ENCODE measurements at places on chromosomes 11 and 22.

DNA sequence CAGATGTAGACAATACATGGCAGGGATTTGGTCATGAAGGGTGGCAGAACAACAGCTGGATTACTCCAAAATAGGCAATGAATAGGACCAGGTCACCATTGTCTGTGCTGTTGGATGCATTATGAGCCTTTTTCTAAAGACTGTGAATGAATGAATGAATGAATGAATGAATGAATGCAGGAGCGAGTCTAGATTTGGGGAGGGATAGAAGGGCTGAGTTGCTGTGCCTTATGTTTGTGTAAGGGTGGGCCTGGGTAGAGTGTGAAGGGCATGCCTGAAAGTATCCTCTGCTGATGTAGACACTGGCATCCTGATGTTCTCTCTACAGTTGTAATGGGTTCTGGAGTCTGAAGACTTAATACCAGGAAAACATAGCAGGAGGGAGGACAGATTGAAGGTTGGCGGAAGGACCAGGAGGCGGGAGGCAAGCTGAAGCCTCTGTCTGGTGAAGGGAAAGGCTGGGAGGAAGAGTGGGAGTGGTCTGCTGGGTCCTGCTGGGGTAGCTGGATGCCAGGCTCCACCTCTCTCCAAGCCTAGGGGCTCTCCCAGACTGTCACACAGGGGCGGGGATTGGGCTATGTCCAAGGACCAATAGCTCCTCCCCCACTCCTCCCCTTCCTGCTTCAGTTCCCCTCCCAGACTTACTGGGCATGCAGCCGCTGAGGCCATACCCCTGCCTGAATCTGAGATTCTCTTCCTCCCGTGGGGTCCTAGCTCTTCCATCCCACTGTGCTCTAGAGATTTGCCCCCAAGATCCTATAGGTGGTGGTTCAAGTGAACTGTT, 4.8 kb downstream of the TRIM3 start:
- DNase-seq = no peak

- no peak for DNase-seq
These were observed 29.4 kb downstream of the SMCO4 start for GRCh38 chr11:93513772-93514171.

- DNase-seq = no peak
These were observed 9.2 kb upstream of the AIFM3 start for GRCh38 chr22:20957683-20958431.

GRCh38 chr11:17861036-17861755, 126.6 kb downstream of the KCNC1 start:
- DNase-seq = no peak

DNA sequence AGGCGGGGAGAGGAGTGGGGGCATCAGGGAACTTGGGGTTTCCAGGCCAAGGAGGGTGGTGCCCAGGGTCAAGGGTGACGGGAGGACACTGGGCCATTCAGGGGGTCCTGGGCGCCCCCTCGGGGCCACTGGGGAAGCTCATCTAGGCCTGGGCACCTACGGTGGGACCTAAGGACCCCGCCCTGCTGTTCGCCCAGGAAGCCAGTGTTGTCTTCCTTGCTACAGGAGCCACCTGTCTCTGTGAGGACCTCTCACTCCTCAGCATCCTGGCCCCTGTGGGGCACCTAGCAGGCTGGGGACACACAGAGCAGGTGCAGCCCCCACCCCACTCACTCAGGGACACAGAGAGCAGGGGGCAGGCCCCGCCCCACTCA, 191.6 kb downstream of the IGLL1 start:
- DNase-seq = no peak

DNA sequence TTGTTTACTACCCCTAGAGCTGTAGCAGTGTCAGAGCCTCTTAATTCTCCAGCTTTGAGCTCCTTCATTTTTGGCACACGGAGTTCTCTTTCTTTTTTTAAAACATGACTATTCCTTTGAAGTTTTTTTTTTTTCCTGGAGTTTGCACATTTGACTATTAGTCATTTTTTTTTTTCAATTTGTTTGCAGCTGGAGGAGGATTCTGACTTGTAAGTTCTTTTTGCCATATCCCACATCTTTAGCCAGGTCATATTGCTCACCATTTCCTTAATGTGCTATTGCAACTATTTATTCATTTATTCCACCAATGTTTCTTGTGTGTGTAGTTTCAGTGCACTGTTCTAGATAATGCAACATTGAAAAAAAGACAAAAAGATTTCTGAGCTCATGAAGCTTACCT, 166.3 kb upstream of the ARHGAP20 start:
- DNase-seq = no peak

- DNase-seq = no peak
These were observed 17.9 kb downstream of the RTN3 start for GRCh38 chr11:63698976-63699733.

DNA sequence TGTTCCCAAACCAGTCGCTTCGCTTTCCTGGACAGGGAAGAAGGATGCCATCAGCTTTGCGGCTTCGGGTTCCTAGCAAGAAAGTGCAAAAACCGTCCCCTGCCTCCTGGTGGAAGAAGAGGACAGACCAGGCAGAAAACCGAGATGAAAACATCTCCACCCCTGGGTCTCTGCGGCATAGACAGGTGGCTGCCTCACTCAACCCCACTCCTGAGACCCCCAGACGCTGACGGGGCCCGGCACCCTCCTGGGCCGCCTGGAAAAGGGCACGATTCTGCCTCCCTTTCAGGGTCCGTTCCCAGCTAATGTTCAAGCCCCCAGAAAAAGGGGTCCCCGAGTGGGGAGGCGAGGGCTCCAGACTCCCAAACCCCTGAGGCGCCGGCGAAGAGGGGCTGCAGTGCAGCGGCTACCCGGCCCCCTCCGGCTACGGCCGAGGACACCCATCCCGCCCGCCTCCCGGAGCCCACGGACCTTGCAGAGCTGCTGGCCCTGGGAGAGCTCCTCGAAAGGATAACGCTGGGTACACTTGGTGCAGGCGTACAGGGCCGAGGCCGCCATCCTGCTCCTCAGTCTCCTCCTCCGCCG, 569 bp downstream of the FAM76B start:
- DNase-seq = peak; percentile 26

- DNase-seq = no peak
These were observed 37.7 kb upstream of the TFIP11 start for GRCh38 chr22:26549902-26550497.

GRCh38 chr11:92667486-92668152, 301.8 kb upstream of the MTNR1B start:
- no peak for DNase-seq

DNA sequence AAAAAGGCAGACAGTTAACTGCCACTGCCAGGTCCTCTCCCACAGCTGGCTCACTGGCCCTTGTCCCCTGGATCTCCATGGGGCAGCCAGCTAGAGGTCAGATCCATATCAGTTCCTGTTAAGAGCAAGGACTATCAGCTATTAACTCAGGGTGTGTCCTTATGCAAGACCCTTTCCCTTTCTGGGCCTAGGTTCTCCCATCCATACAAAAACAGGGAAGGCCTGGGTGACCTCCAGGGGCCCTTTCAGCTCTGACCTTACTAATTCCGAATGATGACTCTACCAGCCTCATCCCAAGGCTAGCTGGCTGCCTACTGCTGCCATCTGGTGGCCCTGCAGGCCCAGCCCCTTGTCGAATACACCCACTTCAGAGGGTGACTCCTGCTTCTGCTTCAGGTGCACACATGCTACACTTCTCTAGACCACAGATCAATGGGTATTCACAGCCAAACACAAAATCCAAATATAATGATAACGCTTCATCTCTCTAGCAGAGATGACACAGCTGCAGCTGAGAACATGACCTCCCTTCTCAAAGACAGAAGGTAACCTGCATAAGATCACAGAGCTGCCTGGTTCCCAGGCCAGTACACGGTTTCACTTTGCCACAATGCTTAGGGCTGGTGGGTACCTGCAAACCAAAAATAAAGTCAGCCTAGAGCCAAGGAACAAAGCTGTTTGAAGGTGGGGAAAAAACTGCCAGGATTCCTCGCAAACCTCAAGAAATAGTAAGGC, 34.1 kb downstream of the SERGEF start:
- no peak for DNase-seq

DNA sequence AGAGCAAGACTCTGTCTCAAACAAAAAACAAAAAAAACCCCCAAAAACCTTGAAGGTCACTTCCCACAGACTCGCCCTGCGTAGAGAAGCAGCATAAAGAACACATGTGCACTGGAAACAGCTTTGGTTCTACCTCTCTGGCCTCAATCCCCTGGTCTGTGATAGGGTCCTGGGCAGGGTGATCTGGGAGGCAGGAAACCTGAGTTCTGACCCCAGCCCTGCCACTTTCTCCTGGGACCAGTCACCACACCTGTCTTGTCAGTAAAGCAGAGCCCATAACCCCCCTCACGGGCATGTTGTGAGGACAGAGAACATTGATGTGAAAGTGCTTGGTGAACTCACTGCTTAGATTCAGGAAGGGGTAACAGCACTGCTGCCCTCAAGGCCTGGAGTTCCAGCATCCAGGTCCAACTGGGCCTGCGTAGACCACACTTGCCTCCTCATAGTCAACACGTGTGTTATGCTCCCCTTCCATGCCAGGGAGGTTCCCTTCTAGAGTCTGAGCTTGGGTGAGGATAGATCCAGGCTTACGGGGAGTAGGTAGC, 11.4 kb downstream of the UCP2 start:
- no peak for DNase-seq

- DNase-seq = no peak
These were observed 29.3 kb downstream of the TUG1 start for GRCh38 chr22:30998329-30998728.

DNA sequence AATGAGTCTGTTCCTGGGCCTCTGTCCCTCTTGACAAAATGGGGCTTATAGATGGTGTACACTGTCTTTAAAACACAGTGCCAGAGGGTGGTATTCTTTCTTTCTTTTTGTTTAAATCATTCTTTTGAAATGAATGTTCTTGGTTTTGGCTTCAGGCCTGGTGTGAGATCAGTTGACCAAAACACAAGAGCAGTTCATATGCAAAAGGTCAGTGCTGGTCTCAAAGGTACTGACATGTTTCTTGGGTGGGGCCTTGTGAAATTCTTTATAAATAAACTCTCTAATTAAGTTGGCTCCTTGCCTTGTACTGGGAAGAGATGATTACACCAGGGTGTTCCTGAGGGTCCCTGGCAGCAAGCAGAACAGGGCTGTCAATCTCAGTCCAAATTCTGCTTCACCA, 110.0 kb downstream of the FBXO7 start:
- DNase-seq = no peak

GRCh38 chr11:47961383-47961782, 19.0 kb upstream of the PTPRJ start:
- no peak for DNase-seq

DNA sequence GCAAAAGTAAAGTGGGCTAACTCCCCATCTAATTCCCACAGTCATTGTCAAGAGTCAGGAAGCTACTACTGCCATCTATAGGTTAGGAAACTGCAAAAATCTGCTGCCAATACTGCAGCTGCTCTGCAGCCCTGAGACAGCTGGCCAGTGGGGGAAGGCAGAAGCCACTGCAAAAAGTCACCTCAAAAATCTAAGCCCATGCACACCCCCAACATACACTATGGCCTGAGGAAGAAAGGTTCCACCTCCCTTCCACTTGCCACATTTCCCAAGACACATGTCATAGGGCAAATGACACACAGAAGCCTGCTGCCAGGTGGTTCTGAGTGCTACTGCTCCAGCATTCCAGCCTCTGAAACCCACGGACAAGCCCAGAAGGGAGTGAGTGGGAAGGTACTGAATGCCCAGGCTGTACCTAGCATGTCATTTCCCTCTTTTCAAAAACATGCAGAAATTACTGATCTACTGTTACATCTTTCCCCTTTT, 36.9 kb downstream of the DGCR2 start:
- no peak for DNase-seq

- DNase-seq = no peak
These were observed 64.6 kb downstream of the EXT2 start for GRCh38 chr11:44159848-44160721.

GRCh38 chr11:9874466-9874865, 210.6 kb downstream of the SWAP70 start:
- no peak for DNase-seq

DNA sequence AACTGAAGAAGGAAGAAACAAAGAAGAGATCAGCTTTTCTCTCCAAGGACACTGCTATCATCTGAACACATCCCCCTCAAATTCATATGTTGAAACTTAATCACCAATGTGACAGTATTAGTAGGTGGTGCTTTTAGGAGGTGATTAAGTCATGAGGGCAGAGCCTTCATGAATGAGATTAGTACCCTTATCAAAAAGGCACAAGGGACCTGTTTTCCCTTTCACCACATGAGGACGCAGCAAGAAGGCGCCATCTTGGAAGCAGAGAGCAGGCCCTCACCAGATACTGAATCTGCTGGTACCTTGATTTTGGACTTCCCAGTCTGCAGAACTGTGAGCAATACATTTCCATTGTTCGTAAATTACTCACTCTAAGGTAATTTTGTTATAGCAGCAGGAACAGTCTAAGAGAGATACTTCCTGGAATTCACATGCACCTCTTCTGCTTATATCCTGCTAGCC, 20.9 kb upstream of the CREB3L1 start:
- DNase-seq = no peak

GRCh38 chr11:110165039-110165925, 72.1 kb downstream of the ZC3H12C start:
- no peak for DNase-seq

- no peak for DNase-seq
These were observed 1.4 kb downstream of the CCDC88B start for GRCh38 chr11:64341429-64341828.

- no peak for DNase-seq
These were observed 5.4 kb downstream of the MUC5B start for GRCh38 chr11:1228101-1228821.

DNA sequence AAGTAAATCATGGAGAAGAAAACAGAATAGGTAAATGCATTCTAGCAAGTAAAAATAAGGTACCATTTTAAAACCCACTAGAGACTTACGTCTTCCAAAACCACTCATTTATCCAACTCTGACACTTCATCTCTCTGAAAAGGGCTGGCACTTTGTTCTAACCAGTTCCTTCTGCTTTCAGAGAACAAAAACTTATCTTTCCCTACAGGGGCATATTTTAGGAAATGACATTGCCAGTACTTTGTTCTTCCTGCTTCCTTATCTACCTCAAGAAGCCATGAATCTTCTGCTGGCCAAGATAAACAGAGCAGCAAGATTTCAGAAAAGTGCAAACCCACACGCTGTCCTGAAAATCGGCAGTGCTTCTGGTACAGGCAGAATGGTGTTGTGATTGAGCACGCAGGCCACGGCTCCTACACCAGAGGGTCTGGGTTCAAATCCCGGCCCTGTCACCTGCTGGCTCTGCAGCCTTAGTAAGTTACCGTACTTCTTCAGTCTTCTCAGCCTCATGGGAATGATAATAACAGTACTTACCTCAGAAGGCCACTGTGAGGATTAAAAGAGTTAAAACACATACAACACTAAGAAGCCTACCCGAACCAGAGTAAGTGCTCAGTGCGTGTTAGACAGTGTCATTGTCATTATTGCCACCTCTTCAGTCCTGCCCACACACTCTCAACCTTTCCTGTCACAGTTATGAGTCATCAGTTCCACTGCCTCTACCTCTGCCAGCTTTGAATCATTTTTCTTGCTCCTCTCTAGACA, 11.0 kb downstream of the MPZL3 start:
- DNase-seq = no peak
